ENCODE measurements at places on chromosomes 2 and 18. TPM values are rescaled to one million over a fixed set of nuclear protein-coding genes. Genes with fewer than 3 reads are reported as not detected.
A peak's percentile ranks its signal among the peaks of the same experiment; 100 is the strongest.

DNA sequence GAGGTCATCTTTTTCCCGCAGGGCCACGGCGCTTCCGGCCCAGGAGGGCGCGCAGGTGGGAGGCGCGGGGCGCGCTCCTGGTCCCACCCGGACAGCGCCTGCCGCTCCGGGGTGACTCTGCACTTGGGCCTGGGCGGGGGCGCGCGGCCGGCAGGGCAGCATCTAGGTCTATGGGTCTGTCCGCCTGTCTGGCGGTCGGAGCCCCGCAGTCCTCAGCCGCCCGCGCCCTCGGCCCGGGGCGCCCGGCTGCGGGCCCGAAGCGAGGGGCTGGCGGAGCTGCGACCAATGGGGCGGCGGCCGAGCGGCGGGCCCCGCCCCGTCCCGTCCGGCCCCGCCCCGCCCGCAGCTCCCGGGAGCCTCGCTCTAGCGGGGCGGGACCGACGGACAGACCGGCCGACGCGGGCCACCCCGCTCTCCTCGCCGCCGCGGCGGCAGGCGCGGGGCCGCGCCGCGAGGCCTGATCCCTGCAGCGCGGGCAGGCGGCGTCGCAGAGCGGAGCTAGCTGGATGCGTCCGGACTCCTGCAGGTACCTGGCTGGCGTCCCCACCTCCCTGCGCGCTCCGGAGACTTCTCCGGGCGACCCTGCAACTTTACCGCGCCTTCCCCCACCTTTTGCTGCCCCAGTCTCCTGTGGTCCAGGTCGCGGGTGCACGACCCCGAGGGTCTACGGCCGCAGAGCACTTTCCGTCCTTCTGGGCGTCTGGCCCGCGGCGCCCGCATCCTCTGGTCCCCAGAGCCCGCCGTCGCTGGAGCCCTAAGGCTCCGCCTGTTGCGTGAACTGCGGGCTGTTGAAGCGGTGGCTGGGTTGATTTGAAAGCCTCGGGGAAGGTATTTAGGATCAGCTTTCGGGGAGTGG lies at the start of gene KCNS3:
KCNS3 (plus strand) TSS at position 387 of the 856 bp plus-strand sequence. CDS start 52,342 bp downstream, outside the sequence.
- DNase-seq: peak; percentile 52
- peak within 1 kb of the TSS; percentile 66 for H3K27ac ChIP-seq
- no peaks in the 10 kb centered on the region for H3K4me1 ChIP-seq
- H3K4me3 ChIP-seq: peak within 1 kb of the TSS; percentile 50
- H3K36me3 ChIP-seq: no peaks in the 10 kb centered on the region

DNA sequence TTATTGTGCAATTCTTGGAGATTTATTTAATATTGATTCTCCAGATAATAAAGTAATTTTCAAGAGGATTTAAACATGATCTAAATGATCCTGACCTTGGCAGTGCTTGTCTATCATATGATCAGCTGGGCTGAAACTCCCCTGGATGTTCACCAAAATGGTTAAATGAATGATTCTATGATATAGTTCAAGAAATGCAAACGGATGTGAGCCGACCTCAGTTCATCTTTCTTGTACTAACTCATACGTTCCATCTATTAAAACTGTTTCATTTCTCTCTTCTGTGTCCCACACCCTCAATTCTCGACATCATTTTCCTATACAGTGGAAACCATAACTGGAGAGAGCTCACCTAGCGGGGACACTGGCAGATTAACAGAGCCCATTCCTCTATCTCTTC lies 281.7 kb upstream of the CCDC68 start:
- no peak overlapping the region for H3K27ac ChIP-seq
- no peak overlapping the region for H3K4me3 ChIP-seq
- no peaks in the 10 kb centered on the region for H3K36me3 ChIP-seq
- no peaks in the 10 kb centered on the region for H3K4me1 ChIP-seq
- no peak for DNase-seq

The TRIM43B gene
- total RNA-seq: not detected

GRCh38 chr2:216578325-216578724 lies 54.9 kb upstream of the IGFBP2 start:
- no peaks in the 10 kb centered on the region for H3K4me1 ChIP-seq
- H3K27me3 ChIP-seq: no peaks in the 10 kb centered on the region
- H3K27ac ChIP-seq: no peak overlapping the region
- DNase-seq: no peak
- no peak overlapping the region for H3K4me3 ChIP-seq
- H3K36me3 ChIP-seq: no peaks in the 10 kb centered on the region

The IL1F10 gene
- not detected for total RNA-seq

GRCh38 chr2:85409845-85410583 lies at the start of gene CAPG:
Gene CAPG (minus strand): TSS chr2:85410366. CDS start chr2:85402145, 8,221 bp downstream.
- no peaks in the 10 kb centered on the region for H3K36me3 ChIP-seq
- peaks cover 8% of the 10 kb centered on the region for H3K4me1 ChIP-seq
- DNase-seq: peak; percentile 69
- H3K4me3 ChIP-seq: peak within 1 kb of the TSS; percentile 1
- H3K27ac ChIP-seq: peak within 1 kb of the TSS; percentile 56

DNA sequence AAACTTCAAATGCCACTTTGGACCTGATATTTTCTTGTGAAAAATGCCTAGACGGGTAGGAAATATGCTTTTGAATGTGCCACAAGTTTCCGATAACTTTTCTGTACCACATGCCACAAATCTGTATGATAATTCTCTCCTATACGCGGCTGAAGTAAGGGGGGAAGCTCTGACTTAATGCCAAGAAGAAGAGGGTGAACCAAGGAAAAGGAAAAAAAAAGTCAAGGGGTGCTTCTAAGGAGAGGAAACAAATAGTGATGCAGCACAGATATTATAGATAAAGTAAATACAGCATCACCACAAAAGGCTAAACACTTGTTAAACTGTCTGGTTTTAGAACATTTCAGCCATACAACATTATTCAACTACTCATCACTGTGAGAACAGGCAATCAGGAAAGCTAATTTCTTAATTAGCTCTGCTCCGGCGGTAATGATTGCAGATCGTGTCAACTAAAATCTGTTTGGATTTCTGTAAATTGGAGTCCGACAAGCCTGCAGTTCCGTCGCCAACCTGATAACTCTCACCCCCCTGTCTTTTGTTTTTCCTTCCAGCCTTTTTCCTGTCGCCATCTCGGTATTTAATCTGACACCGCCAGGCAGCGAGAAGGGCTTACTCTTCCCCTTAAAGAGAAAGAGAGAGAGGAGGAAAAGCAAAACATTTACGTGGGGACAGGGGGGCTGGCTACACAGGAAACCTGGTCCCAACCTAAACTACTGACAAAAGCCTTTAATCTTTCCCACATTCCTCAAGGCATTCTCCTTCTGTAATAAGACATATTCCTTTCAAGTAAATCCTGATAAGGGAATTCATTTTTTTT lies 67.5 kb downstream of the ZEB2 start:
- peaks cover 2% of the 10 kb centered on the region for H3K4me1 ChIP-seq
- DNase-seq: no peak
- H3K27ac ChIP-seq: no peak overlapping the region
- peaks cover 3% of the 10 kb centered on the region for H3K27me3 ChIP-seq
- H3K36me3 ChIP-seq: no peaks in the 10 kb centered on the region

DNA sequence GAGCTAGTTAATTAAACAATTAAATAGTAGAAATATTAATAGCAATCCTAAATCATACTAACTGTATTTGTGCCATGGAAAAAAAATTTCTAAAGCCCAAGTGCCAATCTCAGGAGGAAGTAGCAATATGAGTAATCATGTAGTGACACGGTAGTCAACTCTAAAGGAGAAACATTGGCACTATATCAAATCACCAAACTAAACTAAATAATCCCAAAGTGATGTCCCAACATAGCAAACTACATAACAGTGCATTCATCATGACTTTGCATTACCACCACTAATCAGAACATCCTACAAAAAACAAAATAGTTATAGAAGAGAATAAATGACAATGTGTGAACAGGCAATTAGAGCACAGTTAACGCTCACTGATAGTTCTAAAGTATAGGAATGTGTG lies 195.1 kb downstream of the EXOC6B start:
- H3K27me3 ChIP-seq: no peaks in the 10 kb centered on the region
- no peak for DNase-seq
- H3K27ac ChIP-seq: no peak overlapping the region
- H3K4me1 ChIP-seq: no peaks in the 10 kb centered on the region
- no peak overlapping the region for H3K4me3 ChIP-seq

- no peaks in the 10 kb centered on the region for H3K27me3 ChIP-seq
- no peak overlapping the region for H3K4me3 ChIP-seq
- no peak overlapping the region for H3K27ac ChIP-seq
- DNase-seq: no peak
- H3K36me3 ChIP-seq: no peaks in the 10 kb centered on the region
- H3K4me1 ChIP-seq: no peaks in the 10 kb centered on the region
These were observed 29.9 kb upstream of the ZNF512 start for GRCh38 chr2:27552941-27553340.

GRCh38 chr2:82730811-82731210 lies 1728.3 kb downstream of the SUCLG1 start:
- H3K36me3 ChIP-seq: no peaks in the 10 kb centered on the region
- H3K4me3 ChIP-seq: no peak overlapping the region
- H3K4me1 ChIP-seq: no peaks in the 10 kb centered on the region
- no peak for DNase-seq
- no peak overlapping the region for H3K27ac ChIP-seq
- no peaks in the 10 kb centered on the region for H3K27me3 ChIP-seq

The MYL1 gene
- 21.9 TPM for total RNA-seq

The DYNAP gene
- not detected for total RNA-seq

The TEX44 gene
- total RNA-seq: not detected

The SDC1 gene
- 103 TPM for total RNA-seq

- H3K4me3 ChIP-seq: no peak overlapping the region
- H3K4me1 ChIP-seq: no peaks in the 10 kb centered on the region
- H3K27me3 ChIP-seq: no peaks in the 10 kb centered on the region
- no peaks in the 10 kb centered on the region for H3K36me3 ChIP-seq
- no peak for DNase-seq
These were observed 1010.7 kb downstream of the TDRD15 start for GRCh38 chr2:22134421-22134820.

DNA sequence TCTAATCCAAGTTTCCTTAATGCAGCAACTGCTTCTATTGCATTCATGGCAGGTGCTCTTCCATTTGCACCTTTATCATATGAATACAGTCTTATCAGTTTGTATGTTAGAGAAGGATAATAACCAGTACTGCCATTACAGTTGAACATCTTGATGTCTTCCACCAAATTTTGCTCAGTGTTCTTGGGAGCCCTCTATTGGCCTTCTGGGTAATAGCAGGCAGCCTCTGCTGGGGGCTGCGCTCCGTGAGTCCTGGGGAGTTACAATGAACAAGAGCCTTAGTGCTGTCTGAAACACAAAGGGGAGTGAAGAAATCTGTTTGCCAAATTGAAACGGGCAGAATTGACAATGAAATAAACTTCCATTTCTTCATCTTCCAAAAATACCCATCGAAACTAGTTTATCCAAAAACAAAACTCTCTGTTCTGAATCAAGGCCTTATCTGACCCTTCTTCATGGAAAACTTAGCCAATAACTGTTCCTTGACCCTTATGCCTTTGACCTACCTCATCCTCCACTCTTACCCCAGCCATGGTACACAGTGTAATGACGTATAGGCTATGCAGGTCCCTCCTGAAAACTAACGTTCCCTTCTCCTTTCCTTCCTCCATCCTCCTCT lies 79.9 kb downstream of the ALK start:
- H3K36me3 ChIP-seq: no peaks in the 10 kb centered on the region

The PDE1A gene
- 4.1 TPM for total RNA-seq

DNA sequence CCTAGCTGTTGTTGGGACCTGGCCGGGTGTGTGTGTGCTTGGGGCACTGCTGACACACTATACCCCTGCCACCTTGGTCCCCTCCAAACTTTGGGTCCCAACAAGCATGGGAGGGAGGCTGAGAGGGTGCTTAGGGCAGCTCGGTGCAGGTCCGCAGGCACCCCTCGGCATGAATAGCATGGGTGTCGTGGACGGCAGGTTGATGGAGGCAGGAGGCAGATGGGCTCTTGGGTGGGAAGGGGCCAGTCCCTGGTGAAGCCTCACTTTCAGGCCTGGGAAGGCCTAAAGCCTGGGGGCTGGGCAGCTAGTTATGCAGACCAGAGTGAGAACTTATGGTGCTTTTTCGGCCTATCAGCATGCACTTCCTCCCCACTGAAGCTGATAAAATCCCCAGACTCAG lies 164.2 kb downstream of the CDH19 start:
- no peak overlapping the region for H3K4me3 ChIP-seq
- H3K27me3 ChIP-seq: no peaks in the 10 kb centered on the region
- DNase-seq: no peak
- H3K4me1 ChIP-seq: no peaks in the 10 kb centered on the region

The SAG gene
- total RNA-seq: not detected

DNA sequence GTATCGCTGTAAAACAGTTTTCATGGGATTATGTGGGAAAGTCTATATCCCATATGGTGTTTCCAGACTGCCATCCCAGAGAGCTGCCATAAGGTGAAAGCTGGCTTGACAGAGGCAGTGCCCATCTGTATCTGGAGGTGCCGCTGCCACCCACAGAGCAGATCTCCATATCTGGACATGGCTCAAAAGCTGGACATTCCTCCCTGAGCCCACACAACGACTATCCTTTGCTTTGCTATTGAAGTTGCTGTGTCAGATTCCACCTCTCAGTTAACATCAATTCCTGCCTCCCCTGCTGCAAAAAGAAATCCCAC lies 55.2 kb downstream of the RND3 start:
- H3K27ac ChIP-seq: no peak overlapping the region
- H3K36me3 ChIP-seq: no peaks in the 10 kb centered on the region
- H3K4me3 ChIP-seq: no peak overlapping the region
- H3K4me1 ChIP-seq: no peaks in the 10 kb centered on the region

- H3K4me1 ChIP-seq: peaks cover 14% of the 10 kb centered on the region
- H3K27me3 ChIP-seq: no peaks in the 10 kb centered on the region
- H3K4me3 ChIP-seq: no peak overlapping the region
- H3K27ac ChIP-seq: no peak overlapping the region
These were observed 7.4 kb downstream of the HS6ST1 start for GRCh38 chr2:128311216-128311754.

DNA sequence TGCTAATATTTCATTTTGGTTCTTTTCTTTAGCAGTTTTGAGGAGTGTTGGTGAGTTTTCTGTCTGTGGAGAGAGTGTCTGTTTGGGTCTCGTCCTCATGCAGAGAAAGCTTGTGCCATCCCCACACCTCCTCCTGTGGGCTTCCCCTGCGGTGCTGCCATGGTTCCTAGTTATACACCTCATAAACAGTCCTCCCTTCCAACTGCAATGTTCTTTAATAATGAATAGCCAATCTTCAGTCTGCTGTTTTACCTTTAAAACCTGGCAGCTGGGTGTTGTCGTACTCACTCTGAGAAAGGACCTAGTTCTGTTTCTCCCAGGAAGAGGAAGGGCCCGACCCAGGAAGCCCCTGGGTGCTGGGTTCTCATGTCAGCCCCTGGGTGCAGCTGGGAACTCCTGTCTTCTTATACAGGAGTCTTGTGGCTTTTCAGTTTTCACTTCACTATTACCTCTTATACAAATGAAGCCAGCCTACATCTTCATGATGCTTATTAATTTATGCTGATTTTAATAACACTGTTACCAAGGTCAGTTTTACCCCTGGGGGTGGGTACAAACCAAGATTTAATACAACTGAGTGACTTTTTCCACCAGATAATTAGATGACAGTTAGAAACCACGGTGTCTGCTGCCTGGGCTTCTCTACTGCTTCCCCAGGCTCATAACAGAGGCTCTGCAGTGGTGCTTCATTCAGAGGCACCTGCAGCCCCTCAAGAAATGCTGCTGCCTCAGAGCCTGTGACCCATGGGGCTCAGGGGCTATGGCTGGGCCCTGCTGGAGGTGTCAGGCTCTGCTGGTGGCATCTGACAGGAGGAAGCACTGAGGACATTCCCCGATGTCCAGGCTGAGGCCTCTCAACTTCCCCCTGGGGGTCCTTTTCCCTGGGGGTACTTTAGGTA lies 59.1 kb downstream of the COA5 start:
- H3K36me3 ChIP-seq: no peaks in the 10 kb centered on the region
- DNase-seq: no peak
- no peak overlapping the region for H3K27ac ChIP-seq
- H3K4me1 ChIP-seq: no peaks in the 10 kb centered on the region
- no peaks in the 10 kb centered on the region for H3K27me3 ChIP-seq
- no peak overlapping the region for H3K4me3 ChIP-seq

The GRHL1 gene
- total RNA-seq: 31.8 TPM

Measured in prostate gland (tissue), 2 donors.